Hepatocyte (in vitro differentiated cells): ENCODE measurements at places on chromosomes 5 and 9. TPM values are rescaled to one million over a fixed set of nuclear protein-coding genes. Genes with fewer than 3 reads are reported as not detected.

NSD1 gene
- 28.8 and 29.1 TPM in 2 replicates for total RNA-seq

PCDHGA3 gene
- not detected in 2 replicates for total RNA-seq

PCDHB5 gene
- 7.0 TPM in 2 replicates for total RNA-seq

POLR3G gene
- total RNA-seq = 0.64 and 3.5 TPM in 2 replicates

OR1J2 gene
- total RNA-seq = not detected in 2 replicates

DNM1 gene
- total RNA-seq = 13.4 and 14.4 TPM in 2 replicates

TMEM252 gene
- total RNA-seq = 0.16 TPM in 1 of 2 replicates, not detected in the other

MZB1 gene
- total RNA-seq = not detected in 2 replicates

KIF4B gene
- total RNA-seq = 0.10 TPM in 1 of 2 replicates, not detected in the other

THG1L gene
- total RNA-seq = 10.2 and 16.2 TPM in 2 replicates

RPL35 gene
- 1,257 and 1,574 TPM in 2 replicates for total RNA-seq
